ENCODE measurements at places on chromosomes 11 and 22. TPM values are rescaled to one million over a fixed set of nuclear protein-coding genes. Genes with fewer than 3 reads are reported as not detected.

HTR3A gene
- not detected for total RNA-seq

MUC5AC gene
- total RNA-seq, result not detected

MB gene
- total RNA-seq, result not detected

SLC16A8 gene
- total RNA-seq, result not detected

APOA1 gene
- total RNA-seq, result not detected

POTEH gene
- not detected for total RNA-seq

OR52I2 gene
- not detected for total RNA-seq

IL18 gene
- total RNA-seq, result 31.6 TPM

CNTF gene
- 0.19 TPM for total RNA-seq

SMTNL1 gene
- not detected for total RNA-seq

DDIAS gene
- 4.7 TPM for total RNA-seq

ARHGAP8 gene
- 15.6 TPM for total RNA-seq

IFITM10 gene
- total RNA-seq, result not detected

C1QTNF4 gene
- 0.08 TPM for total RNA-seq

OR51B2 gene
- not detected for total RNA-seq

RPUSD4 gene
- 16.6 TPM for total RNA-seq

KCNE3 gene
- total RNA-seq, result not detected

GPR83 gene
- total RNA-seq, result 0.16 TPM

PRAME gene
- total RNA-seq, result not detected

C11orf16 gene
- total RNA-seq, result not detected

CCDC15 gene
- 11.2 TPM for total RNA-seq

NLRP6 gene
- total RNA-seq, result not detected

OR4D5 gene
- not detected for total RNA-seq

SHANK3 gene
- total RNA-seq, result 5.2 TPM

NLRP14 gene
- 0.04 TPM for total RNA-seq

GRIA4 gene
- total RNA-seq, result not detected

PRPF19 gene
- total RNA-seq, result 96.0 TPM

ACCS gene
- total RNA-seq, result 0.65 TPM

MYO18B gene
- under 0.01 TPM for total RNA-seq

TCF20 gene
- 46.1 TPM for total RNA-seq

MS4A3 gene
- not detected for total RNA-seq

PHF21B gene
- total RNA-seq, result not detected

IL17REL gene
- not detected for total RNA-seq

GSTT2 gene
- not detected for total RNA-seq

TST gene
- 42.4 TPM for total RNA-seq

SVIP gene
- 2.7 TPM for total RNA-seq

TUBA8 gene
- total RNA-seq, result not detected

RFPL2 gene
- total RNA-seq, result not detected

CNIH2 gene
- total RNA-seq, result not detected

TMPRSS6 gene
- total RNA-seq, result not detected

INPP5J gene
- total RNA-seq, result 0.34 TPM

ANKK1 gene
- 1.6 TPM for total RNA-seq

KRTAP5-10 gene
- not detected for total RNA-seq

HEPN1 gene
- not detected for total RNA-seq

MYO7A gene
- total RNA-seq, result 0.30 TPM

PANX2 gene
- total RNA-seq, result 0.04 TPM

TMEM80 gene
- total RNA-seq, result 40.1 TPM

TSGA10IP gene
- not detected for total RNA-seq

OR8G1 gene
- not detected for total RNA-seq

MUC5B gene
- total RNA-seq, result not detected

NAALAD2 gene
- not detected for total RNA-seq

DDI1 gene
- not detected for total RNA-seq

PTPRCAP gene
- 1.4 TPM for total RNA-seq
